Stimulated activated CD8-positive, alpha-beta memory T cell treated with anti-CD3 and anti-CD28 coated beads, Interleukin-4, amount 100 ng/mL, for 4 hours (primary cell): ENCODE measurements at places on chromosomes 5 and 9.

- no peak for DNase-seq
These were observed 131.7 kb upstream of the GPR151 start for GRCh38 chr5:146647656-146648199.

- DNase-seq, result no peak
These were observed 6.0 kb downstream of the DENND1A start for GRCh38 chr9:123923884-123924283.

- no peak for DNase-seq
These were observed 87.4 kb upstream of the FER start for GRCh38 chr5:108660291-108660690.

DNA sequence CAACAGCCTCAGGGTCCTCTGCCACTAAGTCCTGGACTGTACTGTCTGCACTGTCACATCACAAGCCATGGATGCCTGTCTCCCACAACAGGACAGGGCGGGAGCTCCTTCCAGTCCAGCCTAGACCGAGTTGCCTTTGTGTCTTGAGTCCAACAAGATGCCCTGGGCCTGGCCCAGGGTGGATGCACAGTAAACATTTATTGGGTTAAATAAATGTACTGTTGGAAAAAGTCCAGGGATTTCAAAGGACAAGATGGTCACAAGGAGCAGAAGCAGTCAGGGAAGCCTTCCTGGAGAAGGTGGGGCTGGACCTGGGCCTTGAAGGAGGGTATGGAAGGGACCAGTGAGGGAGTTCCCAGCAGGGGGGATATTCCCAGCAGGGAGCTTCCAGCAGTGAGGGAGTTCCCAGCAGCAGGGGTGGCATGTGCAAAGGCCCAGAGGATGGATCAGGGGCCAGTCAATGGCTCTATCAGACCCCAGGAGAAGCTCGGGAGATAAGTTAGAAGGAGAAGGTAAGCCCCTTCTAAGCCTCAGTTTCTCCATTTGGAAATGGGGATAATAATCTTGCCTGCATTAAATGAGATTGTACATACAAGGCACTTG, 72.7 kb upstream of the NEURL1B start:
- no peak for DNase-seq

DNA sequence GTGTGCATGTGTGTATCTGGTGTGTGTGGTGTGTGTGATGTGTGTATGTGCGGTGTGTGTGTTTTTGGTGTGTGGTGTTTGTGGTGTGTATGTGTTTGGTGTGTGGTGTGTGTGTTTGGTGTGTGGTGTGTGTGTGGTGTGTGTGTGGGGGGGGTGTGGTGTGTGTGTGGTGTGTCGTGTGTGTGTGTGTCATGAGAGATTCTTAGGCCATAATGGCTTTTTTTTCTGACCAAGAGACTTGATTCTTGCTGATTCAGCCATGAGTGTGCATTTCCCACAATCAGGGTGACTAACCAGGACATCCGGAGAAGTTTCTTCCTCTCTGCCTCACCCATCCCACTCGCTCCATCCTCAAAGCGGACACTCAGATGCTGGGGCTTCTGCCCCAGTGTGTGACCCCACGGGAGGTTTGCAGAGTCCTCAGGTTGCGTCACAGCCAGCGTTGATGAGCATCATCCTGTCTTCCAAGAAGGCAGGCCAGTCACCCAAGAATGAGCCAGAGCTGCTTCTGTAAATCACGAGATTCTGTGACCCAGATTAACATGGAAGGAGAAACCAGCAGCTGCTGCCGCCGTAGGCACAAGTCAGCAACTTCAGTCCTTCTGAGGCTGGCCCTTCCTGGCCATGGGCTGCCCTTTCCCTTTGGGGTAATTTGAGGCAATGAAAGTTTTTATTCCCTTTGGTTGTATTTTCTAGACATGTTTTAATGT, 12.5 kb upstream of the CTSL start:
- DNase-seq, result no peak

GRCh38 chr9:21096172-21096900, 18.6 kb upstream of the IFNB1 start:
- DNase-seq, result peak; percentile 2

DNA sequence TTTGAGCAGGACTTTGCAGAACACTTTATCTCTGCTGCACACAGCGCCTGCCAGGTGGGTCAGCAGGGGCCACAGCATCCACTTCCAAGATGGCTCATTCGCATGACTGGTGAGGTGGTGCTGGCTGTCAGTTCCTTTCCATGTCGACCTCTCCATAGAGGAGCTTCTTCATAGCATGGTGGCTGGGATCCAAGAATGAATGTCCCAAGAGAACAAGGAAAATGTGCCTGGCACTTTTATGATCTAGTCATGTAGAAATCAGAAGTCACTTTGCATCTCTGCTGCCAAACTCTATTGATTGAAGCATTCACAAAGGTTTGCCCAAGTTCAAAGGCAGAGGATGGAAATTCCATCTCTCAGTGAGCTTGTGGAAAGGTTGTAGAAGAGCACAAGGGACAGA, 85.0 kb downstream of the GALNT10 start:
- DNase-seq, result no peak

- DNase-seq, result no peak
These were observed 62.3 kb downstream of the ST8SIA4 start for GRCh38 chr5:100840789-100841188.

DNA sequence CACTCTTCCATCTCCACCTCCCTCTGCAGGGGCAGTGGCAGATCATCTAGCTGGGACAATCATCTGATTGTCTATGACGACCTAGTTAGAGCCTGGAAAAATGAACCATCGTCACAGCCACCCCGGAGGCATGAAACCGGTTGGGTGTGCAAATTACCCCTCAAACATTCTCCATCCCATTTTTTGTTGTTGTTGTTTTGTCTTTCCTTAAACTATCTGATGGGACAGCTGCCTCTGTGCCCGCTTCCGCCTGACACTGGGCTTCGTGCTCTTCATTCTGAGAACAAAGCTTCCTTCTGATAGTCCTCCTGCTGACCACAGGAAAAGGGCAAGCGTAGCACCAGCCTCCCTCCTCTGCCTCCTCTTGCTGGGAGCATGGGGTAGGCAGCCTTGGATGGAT, 7.0 kb upstream of the NDST1 start:
- DNase-seq, result no peak

GRCh38 chr9:89243296-89244061, 64.9 kb upstream of the SHC3 start:
- DNase-seq, result no peak

DNA sequence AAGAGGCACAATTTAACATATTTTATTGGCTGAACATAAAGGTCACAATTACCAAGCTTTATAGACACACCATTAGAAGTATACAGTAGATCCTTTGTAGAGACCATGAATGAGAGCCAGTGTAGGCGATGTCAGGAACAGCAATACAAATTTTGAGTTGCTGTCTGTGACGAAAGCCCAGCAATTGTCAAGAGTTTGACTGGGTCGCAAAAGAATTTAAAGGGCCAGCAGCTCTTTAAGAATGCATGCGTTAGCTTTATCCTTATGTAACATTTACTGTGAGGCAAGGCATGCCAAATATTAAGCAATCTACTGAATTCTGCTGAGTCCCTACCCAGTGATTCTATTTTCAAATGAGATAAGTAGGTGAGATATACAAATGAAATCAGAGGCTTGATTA, 236.9 kb downstream of the ARRDC3 start:
- no peak for DNase-seq

DNA sequence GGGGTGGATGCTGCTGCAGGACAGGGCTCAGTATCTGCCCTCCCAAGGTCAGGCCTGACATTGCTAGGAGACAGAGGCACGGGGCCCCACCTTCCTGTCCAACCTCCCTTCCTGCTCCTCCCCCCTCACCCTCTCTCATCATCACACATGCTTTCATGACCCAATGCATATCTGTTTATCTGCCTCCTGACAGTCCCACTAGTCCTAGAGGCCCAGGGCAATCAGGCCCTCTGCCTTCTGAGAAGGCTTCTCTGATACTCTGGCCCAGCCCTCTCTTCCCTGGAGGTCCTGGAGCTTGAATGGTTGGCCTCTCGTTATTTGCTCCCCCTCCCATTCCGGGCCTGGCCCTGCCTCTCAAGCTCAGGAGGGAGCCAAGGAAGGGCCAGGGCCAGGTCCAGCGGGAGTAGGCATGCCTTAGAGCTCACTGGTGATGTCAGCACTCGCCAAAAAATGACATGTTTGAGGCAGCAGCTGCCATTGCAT, 90.6 kb upstream of the SAP30L start:
- DNase-seq, result no peak

DNA sequence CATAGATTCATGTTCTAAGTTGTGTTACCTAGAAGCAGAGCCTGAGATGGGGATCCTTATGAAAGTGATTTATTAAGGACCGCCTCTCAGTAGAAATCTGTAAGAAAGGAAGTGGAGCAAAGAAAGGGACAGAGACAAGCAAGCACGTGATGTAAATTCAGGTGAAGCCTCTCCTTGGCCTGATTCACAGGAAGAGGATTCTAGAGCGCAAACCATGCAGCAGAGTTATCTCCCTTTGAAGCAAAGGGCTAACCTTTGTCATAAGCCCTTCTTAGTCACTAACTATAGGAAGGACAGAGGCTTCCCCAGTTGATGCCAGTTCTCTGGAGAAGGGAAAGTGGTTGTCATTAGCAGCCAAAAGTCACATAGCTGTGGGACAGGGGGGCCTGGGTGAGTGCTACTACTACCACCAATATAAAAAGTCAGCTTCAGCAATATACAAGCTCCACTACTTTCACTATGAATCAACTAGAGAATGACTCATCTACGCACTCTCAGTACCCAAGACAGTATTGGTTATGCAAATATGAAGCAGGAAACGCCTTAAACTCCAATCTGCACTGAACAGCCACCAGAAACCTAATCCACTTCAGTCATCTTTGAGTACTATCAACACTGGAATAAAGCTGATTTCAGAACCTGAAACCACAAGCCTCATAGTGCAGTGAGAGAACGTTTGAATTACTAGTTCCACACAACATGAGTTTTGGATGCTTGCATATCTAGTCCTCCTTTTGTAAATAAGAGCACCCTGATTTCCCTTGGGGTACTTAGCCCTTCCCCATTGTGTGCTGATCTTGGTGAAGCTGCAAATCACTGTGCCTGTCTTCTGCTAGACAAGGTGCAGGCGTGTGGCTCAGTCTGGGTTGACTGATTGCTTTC, 162.7 kb downstream of the ZNF608 start:
- no peak for DNase-seq

DNA sequence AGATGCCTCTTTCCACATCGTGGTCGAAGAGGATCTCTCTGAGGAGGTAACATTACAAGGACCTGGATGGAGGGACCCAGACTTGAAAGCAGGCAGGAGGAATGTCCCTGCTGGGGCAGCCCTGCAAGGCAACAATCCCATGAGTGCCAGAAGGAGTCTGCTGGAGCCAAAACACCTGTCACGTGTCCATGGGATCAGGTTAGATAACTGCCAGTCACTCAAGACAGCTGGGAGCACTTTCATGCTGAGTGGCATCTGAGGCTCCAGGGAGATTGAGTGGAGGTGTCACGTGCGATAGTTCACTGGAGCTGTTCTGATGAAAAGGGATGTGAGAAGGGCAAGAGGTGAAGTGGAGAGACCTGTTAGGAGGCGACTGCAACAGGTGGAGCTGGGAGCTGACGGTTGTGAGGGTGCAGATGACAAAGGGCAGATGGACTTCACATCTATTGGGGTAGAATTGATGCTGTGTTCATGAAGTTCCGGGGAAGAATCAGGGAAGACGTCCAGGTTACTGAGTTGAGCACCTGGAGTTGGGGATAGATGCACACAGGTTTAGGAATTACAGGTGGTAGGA, 68.4 kb downstream of the ICE1 start:
- no peak for DNase-seq

GRCh38 chr5:158026304-158027031, 167.5 kb upstream of the CLINT1 start:
- DNase-seq, result no peak

DNA sequence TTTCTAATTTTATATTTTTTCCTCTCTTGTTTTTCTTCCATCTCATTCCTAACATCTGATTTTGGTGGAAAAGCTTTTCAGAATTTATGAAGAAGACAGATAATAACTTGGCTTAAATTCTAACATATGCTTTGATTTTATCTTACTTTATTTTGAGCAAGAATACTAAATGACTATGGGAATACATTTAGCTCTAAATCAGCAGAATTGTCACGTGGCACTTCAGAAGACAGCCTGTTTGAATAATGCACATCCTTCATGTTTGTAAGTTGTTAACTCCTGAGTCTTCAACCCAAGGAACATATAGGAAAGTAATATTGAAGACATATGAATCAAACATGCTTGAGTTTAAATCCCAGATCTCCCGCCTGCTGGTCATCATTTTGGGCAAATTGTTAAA, 90.3 kb downstream of the NTRK2 start:
- no peak for DNase-seq
